Left kidney (tissue), 8 donors: ENCODE measurements at places on chromosomes 7 and 10. TPM values are rescaled to one million over a fixed set of nuclear protein-coding genes. Genes with fewer than 3 reads are reported as not detected.

- no peak for DNase-seq
Measured at GRCh38 chr7:40733578-40733977, 598.8 kb downstream of the SUGCT start.

DNA sequence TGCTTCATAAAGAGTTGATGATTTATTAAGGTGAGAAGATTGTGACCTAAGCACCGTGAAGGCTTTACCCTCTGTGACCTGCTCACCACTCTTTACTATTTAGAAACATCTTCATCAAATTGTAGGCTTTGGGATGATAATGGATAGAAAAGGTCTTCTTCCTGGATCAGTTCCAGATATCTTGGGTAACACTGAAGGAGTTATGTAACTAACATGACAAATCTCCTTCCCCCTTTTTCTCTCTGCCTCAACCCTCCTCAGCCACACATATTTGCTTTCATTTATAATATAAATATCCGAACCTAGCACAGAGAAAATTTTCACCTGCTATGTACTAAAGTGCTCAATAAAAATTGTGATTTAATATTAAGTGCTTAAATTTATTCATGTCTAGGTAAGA is 151.5 kb downstream of the FRMD4A start:
- no peak for DNase-seq

- DNase-seq, result no peak
Measured at GRCh38 chr7:18317941-18318340, 177.6 kb upstream of the HDAC9 start.

DNA sequence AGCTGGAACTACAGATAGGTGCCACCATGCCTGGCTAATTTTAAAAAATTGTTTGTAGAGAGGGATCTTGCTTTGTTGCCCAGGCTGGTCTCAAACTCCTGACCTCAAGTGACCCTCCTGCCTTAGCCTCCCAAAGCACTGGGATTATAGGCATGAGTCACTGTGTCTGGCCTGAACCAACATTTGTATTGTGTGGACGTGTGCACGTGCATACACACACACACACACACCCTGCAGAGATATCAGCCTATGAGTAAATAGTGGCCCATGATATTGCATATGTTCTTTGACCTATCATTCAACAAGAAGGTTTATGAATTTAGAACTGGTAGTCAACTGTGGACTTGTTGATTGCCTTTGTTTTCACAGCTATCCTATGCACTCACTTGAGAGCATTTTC is 161.6 kb downstream of the BAMBI start:
- DNase-seq, result no peak

The TMEM196 gene
- not detected for polyA plus RNA-seq

GRCh38 chr7:47818796-47819606 is 129.3 kb downstream of the PKD1L1 start:
- DNase-seq, result peak; percentile 84

The CDC14C gene
- polyA plus RNA-seq, result 0.08 TPM

The ZDHHC6 gene
- polyA plus RNA-seq, result 87.7 TPM

The PIK3AP1 gene
- 4.5 TPM for polyA plus RNA-seq

GRCh38 chr10:103695584-103696005 is 159.8 kb downstream of the SH3PXD2A start:
- DNase-seq, result no peak

- DNase-seq, result no peak
Measured at GRCh38 chr7:137975221-137975620, 26.7 kb downstream of the CREB3L2 start.

The WNT8B gene
- 0.85 TPM for polyA plus RNA-seq

DNA sequence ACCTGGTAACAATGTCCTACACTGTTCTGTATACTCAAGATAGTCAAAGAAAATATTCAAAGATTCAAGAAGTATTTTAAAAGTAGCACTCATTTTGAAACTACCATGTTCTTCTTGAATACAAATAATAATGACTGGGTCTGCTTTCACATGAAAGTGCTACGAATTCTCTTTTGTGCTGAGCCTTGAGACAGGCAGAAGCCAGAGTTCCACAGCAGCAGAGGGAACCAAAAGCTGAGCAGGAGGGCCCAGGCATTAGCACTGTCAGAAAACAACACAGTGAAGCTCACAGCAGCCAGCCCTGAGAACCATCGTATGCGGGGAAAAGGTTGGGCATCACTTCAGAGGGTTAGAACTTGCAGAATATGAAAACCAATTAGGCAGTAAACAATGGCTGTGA is 38.9 kb downstream of the ANKMY2 start:
- DNase-seq, result no peak

DNA sequence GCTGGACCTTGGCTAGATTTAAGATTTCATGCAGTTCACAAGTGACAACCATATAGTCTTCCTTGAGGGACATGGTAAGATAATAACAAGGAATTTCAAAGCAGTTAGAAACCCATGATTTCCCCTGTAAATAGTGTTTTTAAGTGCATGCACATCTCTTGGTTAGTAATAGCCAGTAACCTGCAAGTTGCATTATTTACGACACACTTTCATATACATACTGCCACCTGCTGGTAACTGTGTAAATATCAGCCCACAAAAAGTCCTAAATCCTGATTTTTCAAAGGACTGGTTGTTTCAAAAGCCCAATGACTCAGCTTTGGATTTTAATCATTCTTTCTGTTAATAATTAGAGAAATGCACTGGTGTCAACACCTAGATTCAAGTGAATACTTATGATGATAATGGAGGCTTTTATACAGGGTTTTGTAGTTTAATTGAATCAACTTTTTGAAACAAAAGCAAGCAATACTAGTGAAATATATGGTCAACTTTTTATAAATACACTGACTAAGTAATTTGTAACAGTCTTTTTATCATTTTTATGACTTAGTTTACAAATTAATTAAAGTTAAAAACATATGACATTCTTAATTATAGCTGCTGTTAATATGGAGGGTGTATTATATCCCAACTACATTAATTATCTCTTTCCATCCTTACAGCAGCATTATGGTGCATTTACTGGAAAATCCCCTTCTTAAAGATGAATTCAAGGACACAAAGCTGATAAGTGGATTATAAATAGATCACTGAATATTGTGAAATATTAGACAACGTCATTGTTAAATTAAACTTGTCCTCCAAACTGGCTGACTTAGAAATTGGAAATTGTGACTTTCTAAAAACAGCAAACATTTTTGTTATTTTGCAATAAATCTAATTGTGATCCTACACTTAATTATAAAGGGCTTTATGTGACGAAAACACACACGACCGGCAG is 367.7 kb upstream of the SEMA3D start:
- peak; percentile 56 for DNase-seq

- DNase-seq, result no peak
Measured at GRCh38 chr7:101686030-101686429, 56.9 kb upstream of the MYL10 start.

- no peak for DNase-seq
Measured at GRCh38 chr10:33098951-33099663, 141.1 kb upstream of the ITGB1 start.

DNA sequence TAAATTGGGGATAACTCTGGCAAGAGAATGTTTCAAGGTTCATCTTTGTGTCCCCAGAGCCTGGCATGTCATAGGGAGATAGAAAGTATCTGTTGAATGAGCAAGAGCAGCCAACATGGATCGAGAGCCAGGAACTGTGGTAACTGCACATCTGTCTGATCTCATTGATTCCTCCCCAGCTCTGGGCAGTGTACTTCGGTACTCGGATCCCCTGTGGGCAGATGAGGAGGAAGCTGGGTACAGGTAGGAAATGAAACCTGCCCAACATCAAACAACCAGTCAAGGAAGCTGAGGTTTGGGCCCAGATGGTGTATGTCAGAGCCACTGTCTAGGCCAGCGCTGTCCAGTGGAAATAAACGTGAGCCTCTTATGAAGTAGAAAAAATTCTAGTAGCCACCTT is 76.4 kb downstream of the GRK5 start:
- no peak for DNase-seq

The MINDY4 gene
- 12.2 TPM for polyA plus RNA-seq

The TRRAP gene
- polyA plus RNA-seq, result 48.7 TPM

The SPAM1 gene
- polyA plus RNA-seq, result 0.10 TPM

GRCh38 chr10:98467506-98468318 is 21.0 kb upstream of the HPS1 start:
- DNase-seq, result peak; percentile 84

The ZNF679 gene
- polyA plus RNA-seq, result not detected

DNA sequence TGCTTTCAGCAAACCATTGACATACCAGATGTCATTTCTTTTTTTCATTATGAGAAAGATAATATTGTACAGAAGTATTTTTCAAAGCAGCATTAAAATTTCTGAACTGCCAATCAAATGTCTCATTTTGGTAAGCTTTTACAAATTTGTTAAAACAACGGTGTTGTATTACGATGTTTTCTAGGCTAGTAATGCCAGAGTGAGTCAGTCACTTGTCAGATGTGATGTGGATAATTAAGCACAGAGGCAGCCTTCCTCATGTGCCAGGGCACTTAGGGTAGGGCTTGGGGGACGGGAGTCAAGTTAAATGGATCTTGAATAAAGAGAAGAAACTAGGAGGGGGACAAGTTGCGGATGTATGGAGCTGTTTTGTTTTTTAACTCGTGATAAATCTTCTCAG is 10.1 kb downstream of the PSTK start:
- DNase-seq, result no peak

- no peak for DNase-seq
Measured at GRCh38 chr10:79318369-79318768, 28.9 kb upstream of the PPIF start.

- no peak for DNase-seq
Measured at GRCh38 chr7:81882086-81882485, 112.2 kb upstream of the HGF start.

DNA sequence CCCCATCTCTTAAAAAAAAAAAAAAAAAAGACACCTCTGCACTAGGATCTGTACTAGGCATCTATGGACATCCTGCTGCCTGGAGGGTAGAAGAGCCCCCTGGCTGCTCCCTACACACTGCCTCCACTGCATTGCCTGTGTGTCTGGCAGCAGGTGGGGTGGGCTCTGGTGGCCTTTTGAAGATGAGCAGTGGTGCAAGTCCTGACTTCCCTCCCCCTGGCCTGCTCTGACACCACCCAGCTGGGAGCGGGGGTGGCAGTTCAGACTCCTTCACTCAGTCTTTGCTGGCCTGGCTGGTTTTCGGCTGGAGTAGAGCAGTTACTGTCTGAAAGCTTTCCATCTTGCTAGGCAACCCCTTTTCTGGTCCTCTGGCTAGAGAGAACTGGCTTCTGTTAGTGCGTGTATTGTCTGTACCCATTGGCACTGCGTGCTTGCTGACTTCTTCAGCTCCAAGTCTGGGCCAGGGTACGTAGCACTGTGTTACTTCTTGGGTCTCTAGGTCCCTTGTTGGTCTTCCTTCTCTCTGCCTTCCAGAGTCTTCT is 17.6 kb downstream of the C10orf62 start:
- no peak for DNase-seq

GRCh38 chr10:5564537-5565204 is 39.9 kb downstream of the CALML3 start:
- DNase-seq, result no peak

DNA sequence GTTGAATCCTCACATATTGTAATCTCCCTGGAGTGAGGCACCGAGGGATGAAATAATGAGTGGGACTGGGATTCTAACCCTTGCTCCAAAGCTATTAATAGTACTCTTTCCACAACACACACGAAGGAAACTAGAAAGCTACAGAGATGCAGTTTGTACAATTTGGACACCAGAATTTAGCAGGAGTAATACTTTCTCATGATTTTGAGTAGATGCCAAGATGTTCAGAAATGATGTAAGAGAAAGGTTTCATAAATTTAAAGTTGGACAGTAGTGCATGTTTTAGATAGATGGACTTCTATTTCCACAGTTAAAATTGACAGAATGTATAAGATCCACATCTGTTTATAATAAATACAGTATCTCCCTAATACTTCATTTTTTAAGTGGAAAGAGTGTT is 46.5 kb downstream of the PRR15 start:
- no peak for DNase-seq

- DNase-seq, result no peak
Measured at GRCh38 chr10:111558211-111558610, 481.4 kb downstream of the ADRA2A start.

GRCh38 chr7:28793381-28794085 is 164.6 kb downstream of the TRIL start:
- no peak for DNase-seq

The HABP2 gene
- 0.52 TPM for polyA plus RNA-seq

- no peak for DNase-seq
Measured at GRCh38 chr10:123150986-123151736, 3.0 kb upstream of the BUB3 start.

- no peak for DNase-seq
Measured at GRCh38 chr7:21617916-21618390, 75.1 kb downstream of the DNAH11 start.

The DDIT4 gene
- 37.7 TPM for polyA plus RNA-seq

- DNase-seq, result no peak
Measured at GRCh38 chr7:70681469-70682350, 450.2 kb upstream of the GALNT17 start.

DNA sequence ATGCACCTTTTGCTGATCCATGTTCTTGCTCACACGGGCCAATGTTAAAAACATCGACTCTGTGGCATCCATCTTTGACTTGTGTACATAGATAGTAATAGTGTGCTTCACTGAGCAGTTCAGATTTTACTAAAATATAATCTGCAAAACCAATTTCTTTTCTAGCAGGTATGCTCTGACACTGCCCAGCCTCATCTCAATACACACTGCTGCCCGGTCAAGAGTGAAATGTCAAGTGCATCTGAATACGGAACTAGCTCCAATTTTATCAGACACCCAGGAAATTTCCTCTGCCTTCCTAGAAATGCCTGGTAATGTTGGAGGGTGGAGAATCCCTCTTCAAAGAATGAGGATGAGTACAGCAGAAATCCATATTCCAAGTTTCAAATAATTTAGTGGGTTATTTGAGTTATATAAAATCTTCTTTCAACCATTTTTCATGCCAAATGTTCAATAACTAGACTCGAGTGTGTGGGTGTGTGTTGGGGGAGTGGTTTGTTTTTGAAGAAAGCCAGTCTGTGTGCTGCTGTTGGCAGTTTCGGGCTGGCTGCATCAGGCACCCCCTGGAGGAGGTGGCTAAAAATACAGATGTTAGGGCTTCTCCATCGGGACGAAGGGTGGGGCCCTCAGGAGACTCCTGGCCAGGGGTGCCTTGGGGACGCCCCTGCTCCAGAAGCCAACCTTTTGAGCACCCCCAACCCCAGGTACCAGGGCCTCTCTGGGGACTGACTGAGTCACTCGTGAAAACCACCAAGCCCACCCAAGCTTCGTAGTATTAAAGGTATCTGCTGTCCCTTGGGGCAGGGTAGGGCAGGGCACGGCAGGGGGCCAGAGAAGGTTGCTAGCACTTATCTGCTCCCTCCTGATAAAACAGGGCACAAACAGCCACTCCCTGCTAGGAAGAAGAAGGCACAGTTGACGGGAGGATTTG is 15.4 kb downstream of the CTBP2 start:
- no peak for DNase-seq

GRCh38 chr7:143305423-143306070 is 10.4 kb upstream of the CLCN1 start:
- no peak for DNase-seq

The ZNF107 gene
- 13.8 TPM for polyA plus RNA-seq

The ETV1 gene
- 45.6 TPM for polyA plus RNA-seq

The TAS2R41 gene
- not detected for polyA plus RNA-seq
